RWPE2 (cell line): ENCODE measurements at places on chromosomes 7 and 10.

DNA sequence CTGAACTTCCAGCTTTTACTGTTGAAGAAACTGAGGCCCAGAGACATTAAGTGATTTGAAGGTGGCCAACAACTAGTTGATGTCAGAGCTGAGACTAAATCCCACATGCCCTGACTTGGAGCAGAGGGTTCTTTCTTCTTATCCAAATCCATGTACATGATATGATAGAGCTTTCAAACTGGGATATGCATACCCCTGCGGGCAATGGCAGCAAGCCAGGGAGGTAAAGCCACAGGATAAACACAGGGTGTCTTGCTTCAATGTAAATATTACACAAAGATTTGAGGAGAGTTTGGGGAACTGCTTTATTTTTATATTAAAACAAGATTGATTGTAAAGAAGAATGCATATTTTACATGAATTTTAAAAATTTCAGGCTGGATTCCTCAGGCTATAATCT, 2.3 kb upstream of the LRRC72 start:
- no peak for DNase-seq

DNA sequence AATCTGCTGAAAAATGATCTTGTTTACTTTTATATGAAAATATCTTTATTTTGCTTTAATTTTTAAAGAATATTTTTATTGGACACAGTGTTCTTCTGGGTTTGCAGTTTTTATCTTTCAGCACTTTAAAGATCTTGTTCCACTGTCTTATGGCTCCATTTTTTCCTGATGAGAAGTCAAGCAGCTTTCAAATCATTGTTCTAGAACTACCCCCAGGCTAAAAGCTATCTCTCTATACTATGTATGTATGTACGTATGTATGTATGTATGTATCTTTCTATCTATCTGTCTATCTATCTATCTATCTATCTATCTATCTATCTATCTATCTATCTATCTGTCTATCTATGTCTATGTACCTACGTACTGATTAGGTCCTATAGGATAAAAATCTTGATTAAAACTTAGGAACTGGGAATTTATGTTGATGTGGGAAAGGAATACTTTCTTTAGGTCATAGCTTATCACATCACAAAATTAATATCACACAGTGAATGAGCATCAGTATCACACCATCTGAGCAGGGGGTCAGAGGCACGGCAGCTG, 35.4 kb upstream of the TSPAN13 start:
- DNase-seq, result no peak

DNA sequence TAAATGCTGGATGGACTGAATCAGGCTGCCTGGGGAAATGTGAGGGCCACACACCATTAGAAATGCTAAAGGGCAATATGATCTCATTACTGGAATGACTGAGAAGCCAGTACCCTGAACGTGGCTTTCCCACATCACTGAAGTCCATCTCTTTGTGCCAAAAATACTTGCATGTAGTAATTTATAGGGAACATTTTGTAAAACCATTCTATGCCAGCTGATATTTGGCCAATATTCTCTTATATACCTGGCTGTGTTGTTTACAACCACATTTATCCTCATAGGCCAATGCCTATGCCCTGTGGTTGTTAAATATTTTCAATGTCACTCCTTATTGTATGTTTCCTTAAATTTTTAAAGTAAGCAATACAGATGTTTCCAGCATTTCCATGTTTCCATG, 111.6 kb downstream of the C10orf90 start:
- DNase-seq, result no peak

DNA sequence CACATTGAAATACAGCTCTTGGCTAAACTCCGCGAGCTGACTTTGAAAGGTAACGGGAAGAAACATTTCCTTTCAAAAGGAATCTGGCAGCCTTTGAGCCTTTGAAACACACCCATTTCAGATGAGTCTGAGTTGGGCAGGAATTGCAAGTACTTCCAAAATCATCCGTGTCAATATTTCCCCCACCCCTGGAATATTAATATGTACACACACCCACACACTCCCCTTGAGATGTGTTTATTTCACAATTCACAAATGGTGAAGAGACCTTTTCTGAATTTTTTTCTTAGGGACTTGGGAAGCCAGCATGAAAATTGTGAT, 438.7 kb upstream of the NRP1 start:
- no peak for DNase-seq

DNA sequence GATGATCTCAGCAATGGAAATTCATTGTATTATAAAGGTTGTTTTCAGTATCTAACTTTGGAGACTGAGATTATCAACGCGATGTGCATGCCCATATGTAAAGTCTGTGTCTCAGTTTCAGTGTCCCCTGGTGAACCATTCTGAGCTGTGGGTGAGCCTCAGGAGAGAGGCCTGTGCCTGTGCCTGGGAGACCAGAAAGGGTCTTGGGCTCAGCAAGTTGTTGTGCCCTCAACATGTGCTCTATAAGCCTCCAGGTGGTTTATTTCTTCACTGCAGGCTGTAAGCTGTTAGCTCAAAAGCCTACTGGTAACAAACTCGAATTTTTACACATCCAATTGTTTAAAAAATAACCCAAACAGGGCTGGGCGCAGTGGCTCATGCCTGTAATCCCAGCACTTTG, 151.9 kb downstream of the PKD1L1 start:
- DNase-seq, result no peak
